Retinal pigment epithelial cell (primary cell): ENCODE measurements at places on chromosomes 2 and 18.

DNA sequence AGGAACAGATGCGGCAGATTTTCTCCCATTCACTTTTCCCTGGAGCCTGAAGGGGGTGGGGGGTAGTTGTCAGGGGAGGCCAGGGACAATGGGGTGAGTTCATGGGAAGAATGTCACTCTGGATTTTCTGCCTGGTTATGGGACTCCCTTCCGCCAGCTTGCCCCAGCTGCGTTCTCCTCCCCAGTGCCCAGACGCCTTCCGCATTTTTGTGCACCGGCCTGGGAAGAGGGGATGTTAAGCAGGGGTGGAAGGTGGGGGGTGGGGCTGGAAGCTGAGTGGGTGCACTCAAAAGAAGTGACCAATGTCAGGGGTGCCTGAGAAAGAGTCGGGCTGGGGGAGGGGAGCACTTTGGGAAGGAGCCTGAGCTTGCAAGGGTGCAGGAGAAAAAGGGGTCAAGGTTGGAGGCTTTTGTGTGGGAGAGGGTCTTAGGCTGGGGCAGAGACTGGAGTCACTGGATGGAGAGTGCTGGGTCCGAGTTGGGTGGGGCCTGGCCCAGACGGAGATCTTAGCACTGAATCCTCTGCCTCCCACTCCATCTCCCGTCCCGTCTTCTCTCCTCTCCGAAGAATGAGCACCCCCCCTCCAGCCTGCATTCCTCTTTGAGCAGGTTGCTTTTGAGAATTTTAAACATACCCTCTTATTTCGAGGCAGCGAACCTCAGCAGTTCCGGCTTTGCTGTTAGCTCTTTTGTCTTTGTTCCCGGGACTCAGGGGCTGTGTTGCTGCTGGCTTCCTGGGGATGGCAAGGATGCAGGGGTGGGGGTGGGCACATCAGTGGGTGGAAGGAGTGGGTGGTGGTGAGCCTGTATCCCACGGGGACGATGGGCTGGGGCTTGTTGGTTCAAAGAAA, 2.7 kb downstream of the IGFBP2 start:
- DNase-seq = no peak

DNA sequence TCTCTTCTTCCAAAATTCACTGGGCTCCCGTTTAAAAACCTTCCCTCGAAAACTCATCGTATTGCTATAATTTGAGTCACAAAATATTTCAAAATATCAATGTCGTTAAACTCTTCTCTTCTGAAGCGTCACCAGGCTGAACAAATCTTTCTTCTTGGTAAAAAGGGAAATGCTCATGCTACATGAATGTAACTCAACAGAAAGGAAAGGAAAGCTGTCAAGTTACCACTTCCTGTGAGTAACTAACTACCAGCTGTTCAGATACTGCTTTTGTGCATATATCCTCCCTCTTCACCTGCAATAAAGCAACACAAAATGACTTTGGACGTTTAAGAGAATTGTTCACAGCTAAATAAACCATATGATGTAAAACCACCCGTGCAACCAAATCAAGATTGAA, 95.4 kb downstream of the DOCK10 start:
- no peak for DNase-seq

DNA sequence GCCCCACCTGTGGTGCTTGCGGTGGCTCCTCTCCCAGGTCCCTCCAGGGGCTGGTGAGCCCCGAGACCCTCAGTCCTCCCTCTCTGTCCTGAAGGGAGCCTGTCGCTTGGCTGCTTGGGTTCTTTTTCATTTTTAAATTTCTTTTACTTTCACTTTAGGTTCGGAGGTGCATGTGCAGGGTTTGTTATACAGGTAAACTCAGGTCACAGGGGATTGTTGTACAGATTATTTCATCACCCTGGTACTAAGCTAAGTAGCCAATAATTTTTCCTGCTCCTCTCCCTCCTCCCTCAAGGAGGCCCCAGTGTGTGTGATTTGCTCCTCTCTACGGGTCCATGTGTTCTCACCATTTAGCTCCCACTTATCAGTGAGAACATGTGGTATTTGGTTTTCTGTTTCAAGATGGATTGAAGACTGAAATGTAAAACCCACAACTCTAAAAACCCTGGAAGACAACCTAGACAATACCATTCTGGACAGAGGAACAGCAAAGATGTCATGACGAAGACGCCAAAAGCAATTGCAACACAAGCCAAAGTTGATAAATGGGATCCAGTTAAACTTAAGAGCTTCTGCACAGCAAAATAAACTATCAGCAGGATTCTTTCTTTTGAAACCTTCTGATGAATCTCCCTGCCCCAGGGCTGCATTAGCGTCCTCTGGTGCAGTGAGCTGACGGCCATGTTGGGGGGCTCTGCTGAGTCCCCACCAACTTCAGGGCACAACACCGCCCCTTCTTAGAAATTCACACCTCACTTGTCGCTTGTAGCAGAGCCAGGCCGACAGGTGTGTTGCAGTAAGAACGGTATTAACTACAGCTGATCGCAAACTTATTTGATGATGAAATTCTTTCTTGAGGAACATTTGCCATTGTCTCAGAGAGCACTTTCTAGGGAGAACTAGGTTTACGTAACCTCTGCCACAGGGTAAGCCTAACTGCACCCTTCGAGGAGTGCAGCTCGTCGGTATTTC, 135.3 kb downstream of the ZNF236 start:
- no peak for DNase-seq

DNA sequence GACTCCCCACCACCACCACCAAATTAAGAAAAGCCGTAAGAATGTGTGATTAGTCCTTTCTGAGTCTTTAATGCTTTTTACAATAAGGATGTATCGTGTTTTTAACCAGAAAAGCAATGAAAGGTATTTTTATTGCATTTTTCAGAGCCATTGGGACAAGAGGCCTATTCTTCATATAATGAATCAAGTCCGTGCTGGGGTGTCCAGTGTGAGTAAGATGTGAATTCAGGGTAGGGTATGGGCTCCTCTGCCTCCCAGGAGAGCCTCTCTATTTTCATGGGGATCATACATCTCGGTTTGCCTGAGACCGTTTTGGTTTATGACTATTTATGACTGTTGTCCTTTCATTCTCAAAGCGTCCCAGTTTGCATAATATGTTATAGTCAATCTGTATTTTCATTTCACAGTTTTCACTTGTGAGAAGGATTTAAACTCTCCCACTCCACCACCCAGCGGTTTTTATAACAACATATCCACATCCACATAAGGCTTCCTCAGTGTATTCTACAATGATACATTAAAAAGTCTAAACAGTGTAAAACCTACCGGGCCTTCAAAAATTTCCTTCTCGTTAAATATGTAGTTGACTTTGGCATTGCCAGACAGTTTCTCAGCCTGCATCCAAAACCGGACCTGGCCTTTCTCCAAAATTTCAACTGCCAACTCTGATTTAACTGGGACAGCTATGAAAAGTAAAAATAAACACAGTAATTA, 80.8 kb upstream of the LPIN2 start:
- DNase-seq = no peak

GRCh38 chr18:949724-950631, 45.3 kb downstream of the ADCYAP1 start:
- no peak for DNase-seq

- no peak for DNase-seq
These were observed 78.6 kb downstream of the FAM228A start for GRCh38 chr2:24253303-24253919.

DNA sequence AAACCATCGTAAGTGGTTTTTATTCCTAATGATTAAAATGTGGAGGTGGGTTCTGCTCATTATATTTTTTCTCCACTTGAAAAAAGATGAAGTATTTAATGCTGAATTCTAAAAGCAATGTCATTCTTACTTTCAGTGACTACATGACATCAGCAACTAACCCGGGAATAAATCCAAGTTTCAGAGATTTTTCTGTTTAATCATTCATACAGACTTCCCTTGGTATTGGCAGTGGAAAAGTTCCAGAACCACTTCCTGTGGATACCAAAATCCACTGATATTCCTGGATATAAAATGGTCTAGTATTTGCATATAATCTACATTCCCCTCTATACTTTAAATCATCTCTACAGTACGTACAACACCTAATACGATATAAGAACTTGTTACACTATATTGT, 128.6 kb downstream of the ZNF532 start:
- DNase-seq = no peak

GRCh38 chr2:86281066-86281700, 56.2 kb downstream of the REEP1 start:
- no peak for DNase-seq

DNA sequence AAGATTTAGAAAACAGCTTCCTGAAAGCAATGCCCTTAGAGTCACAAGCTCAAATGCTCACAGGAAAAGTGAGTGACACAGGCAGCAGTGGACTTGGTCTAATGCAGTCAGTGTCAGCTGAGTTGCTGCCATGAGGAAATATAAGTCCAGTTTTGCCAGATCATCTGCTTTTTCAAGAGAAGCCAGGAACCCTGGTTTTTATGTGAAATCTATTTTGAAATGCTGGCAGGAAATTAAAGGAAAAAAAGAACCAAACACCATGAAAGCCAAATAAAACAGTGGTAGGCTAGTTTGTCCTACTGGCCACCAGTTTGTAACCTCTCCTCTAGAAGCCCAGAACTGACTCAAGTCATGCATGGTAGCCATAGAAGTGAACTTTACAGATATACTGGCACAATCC, 109.2 kb downstream of the THADA start:
- DNase-seq = no peak

- DNase-seq = no peak
These were observed 10.4 kb upstream of the CUL3 start for GRCh38 chr2:224595518-224595917.

DNA sequence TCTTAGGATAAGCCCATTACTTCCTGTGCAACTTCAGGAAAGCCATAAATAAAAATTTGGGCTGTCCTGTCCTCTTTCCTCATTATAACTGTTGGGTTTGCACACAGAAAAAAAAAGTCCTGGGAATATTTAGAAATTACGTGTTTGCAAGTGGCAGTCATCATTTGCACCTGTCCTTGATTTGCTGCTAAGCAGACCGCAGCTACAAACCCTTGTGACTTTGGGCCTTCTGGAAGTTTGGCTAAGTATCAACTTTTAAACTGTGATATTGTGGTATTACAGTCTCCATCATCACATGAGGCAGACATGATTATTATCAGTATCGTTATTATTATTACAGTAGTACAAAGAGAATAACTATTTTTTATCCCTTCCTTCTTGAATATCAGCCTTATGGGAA, 260.7 kb upstream of the SESTD1 start:
- no peak for DNase-seq

DNA sequence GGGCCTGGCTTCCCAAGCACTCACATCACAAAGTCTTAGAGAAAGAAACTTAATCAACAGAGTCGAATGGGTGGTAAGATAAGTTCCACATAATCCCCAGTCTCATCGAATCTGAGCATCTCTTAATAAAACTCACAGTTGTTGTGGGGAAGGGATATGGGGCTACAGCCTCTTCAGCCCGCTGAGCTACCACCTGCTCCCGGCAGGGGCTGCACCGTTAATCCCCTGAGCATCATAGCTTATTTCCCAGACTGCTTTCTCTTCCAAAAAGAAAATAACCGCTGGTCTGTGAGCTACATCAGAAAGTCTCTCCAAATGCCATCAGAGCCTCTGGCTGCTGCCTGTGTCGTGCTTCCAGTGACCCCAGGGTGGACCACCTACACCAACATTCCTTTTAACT, 139.4 kb upstream of the CELF4 start:
- no peak for DNase-seq

- no peak for DNase-seq
These were observed 40.0 kb downstream of the STAT1 start for GRCh38 chr2:190973726-190974628.

DNA sequence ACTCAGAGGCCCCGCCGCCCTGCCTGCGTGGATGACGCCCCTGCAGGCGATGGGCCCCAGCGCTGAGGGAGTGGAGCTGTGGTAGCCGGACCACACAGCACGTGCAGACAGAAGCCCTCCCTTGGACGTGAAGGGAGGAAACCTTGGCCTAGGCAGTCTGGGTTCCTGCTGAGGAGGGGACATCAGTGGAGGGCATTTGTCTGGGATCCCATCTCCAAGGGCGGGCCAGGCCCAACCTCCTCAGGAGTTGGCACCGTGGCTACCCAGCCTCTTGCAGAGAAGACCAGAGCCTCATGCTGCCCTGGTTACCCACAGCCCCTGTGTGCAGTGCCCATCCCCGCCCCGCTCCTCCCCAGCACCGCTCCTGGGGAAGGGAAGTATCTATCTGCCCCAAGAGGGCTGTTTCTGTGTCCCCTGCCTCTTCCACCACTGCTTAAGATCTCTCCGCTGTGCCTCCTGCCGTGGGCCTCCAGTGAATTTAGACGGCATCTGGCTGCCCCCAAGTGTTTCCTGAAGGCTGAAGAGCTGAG, 241.8 kb downstream of the KLHL29 start:
- no peak for DNase-seq

GRCh38 chr2:129404000-129404685, 575.3 kb upstream of the RAB6C start:
- DNase-seq = no peak

GRCh38 chr2:55014962-55015939, 35.0 kb downstream of the RTN4 start:
- peak; percentile 34 for DNase-seq

GRCh38 chr18:46892842-46893241, 24.5 kb downstream of the PIAS2 start:
- no peak for DNase-seq

DNA sequence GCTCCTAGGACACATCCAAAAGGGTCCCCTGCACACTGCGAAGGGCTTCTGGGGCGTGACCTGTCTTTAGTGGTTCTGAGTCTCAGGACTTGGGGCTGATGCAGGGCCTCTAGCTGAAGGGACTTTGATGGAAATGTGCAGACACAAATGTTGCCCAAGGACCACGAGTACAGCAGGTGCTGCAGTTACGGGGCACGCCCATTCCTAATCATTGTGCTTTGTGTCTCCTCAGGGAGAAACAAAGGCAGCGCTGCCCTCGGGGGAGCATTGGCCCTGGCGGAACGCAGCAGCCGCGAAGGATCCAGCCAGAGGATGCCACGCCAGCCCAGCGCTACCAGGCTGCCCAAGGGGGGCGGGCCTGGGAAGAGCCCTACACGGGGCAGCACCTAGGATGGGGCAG, 8.0 kb downstream of the TUBA3E start:
- no peak for DNase-seq

DNA sequence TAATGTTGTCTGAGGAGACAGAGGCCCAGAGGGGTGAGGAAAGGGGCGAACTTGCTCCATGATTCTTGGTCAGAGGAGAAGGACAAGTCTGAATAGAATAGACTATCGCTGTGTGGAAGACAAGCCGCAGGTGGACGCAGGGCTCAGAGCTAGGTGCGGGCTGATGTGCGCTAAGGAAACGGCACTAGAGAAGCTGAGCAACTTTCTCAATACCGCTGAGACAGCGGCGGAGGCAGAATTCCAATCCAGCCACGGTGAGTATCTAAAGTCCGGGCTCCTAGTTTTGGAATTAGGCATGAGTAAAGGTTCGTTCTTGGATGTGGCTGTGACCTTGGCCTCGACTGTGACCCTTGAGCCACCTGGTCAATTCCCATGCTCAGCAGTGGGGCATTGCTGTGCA, 47.8 kb downstream of the CAPN13 start:
- DNase-seq = no peak
